ENCODE measurements at places on chromosomes 4 and X. TPM values are rescaled to one million over a fixed set of nuclear protein-coding genes. Genes with fewer than 3 reads are reported as not detected.

- H3K27me3 ChIP-seq: no peaks in the 10 kb centered on the region
- no peak overlapping the region for H3K4me3 ChIP-seq
Observed at GRCh38 chr4:135917011-135917410, 1615.3 kb downstream of the PCDH18 start.

Gene PLP1
- total RNA-seq: 29.5 TPM

Gene BEX4
- total RNA-seq: 67.9 TPM

- peaks cover 6% of the 10 kb centered on the region for H3K36me3 ChIP-seq
- 0 out of 2 replicates have a peak overlapping the region, but pooled peaks have one; percentile 31 for H3K27ac ChIP-seq
- no peaks in the 10 kb centered on the region for H3K27me3 ChIP-seq
- no peak for DNase-seq
- no peak overlapping the region for H3K4me3 ChIP-seq
Observed at GRCh38 chr4:153528705-153529485, 62.7 kb downstream of the TMEM131L start.

Measured in WTC11 (cell line).